ENCODE measurements at places on chromosomes 3 and 15. TPM values are rescaled to one million over a fixed set of nuclear protein-coding genes. Genes with fewer than 3 reads are reported as not detected.

GRCh38 chr15:63539521-63539920, 35.1 kb downstream of the USP3 start:
- no peaks in the 10 kb centered on the region for H3K27me3 ChIP-seq
- H3K4me3 ChIP-seq: no peak overlapping the region
- DNase-seq: no peak
- H3K36me3 ChIP-seq: no peaks in the 10 kb centered on the region

GRCh38 chr15:27601239-27601960, 497.7 kb downstream of the OCA2 start:
- DNase-seq: no peak
- H3K4me1 ChIP-seq: no peaks in the 10 kb centered on the region
- H3K27ac ChIP-seq: no peak overlapping the region

GRCh38 chr3:5202222-5202621, 14.7 kb downstream of the EDEM1 start:
- H3K4me1 ChIP-seq: peaks cover 18% of the 10 kb centered on the region
- peaks cover 38% of the 10 kb centered on the region for H3K36me3 ChIP-seq
- peak overlapping the region; percentile 9 for H3K27ac ChIP-seq
- no peaks in the 10 kb centered on the region for H3K27me3 ChIP-seq

DNA sequence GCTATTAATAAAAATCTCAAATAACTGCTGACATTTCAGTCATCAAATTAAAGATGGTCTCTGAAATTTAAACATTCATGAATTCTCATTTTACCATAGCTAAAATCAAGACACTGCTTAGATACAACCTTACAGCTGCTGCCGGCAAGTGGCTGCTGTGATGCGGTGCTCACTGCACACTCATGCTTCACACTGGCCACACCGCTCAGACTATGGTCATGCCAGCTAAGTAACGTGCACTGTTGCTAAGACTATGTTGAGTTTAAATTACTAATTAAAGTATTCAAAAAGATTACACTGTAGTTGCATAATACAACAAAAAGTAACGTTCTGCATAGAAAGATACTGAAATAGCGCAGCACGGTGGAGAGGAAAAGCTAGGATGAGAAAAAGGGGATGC, 12.1 kb downstream of the ATP13A3 start:
- no peak overlapping the region for H3K4me3 ChIP-seq
- no peaks in the 10 kb centered on the region for H3K27me3 ChIP-seq
- no peaks in the 10 kb centered on the region for H3K4me1 ChIP-seq
- no peak overlapping the region for H3K27ac ChIP-seq

- no peak overlapping the region for H3K4me3 ChIP-seq
- DNase-seq: no peak
- no peaks in the 10 kb centered on the region for H3K36me3 ChIP-seq
- peaks cover 8% of the 10 kb centered on the region for H3K27me3 ChIP-seq
- H3K4me1 ChIP-seq: peaks cover 6% of the 10 kb centered on the region
These were observed 41.2 kb downstream of the RGMA start for GRCh38 chr15:93047621-93048425.

DNA sequence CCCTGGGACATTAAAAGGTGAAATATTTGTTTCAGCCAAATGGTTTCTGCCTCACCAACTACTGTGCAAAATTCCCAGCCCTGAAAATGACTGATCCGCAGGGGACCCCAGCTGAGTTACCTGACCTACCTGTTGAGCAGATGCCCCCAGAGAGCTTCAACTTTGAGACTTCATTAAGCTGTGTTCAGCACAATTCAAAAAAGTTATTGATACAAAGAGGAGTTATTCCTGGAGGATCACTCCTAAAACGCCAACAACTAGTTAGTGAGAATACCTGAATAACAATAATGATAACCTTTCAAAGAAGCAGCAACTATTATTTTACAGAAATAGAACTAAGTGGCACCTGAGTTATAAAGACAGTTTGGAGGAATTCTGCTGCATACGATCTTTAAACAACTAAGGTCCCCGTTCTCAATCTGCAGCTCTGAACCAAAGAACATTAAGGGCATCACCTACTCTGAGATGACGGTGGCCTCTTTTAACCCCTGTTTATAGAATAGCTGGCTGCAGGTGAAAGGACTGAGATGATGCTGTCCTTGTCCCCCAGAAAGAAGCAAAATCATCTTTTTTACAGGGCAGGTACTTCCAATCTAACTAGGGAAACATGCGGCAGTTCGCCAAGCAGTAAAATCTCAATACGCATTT, 659 bp downstream of the GADL1 start:
- peaks cover 7% of the 10 kb centered on the region for H3K4me1 ChIP-seq
- no peaks in the 10 kb centered on the region for H3K36me3 ChIP-seq
- no peak overlapping the region for H3K27ac ChIP-seq
- H3K27me3 ChIP-seq: peaks cover 33% of the 10 kb centered on the region
- H3K4me3 ChIP-seq: no peak overlapping the region
- no peak for DNase-seq

DNA sequence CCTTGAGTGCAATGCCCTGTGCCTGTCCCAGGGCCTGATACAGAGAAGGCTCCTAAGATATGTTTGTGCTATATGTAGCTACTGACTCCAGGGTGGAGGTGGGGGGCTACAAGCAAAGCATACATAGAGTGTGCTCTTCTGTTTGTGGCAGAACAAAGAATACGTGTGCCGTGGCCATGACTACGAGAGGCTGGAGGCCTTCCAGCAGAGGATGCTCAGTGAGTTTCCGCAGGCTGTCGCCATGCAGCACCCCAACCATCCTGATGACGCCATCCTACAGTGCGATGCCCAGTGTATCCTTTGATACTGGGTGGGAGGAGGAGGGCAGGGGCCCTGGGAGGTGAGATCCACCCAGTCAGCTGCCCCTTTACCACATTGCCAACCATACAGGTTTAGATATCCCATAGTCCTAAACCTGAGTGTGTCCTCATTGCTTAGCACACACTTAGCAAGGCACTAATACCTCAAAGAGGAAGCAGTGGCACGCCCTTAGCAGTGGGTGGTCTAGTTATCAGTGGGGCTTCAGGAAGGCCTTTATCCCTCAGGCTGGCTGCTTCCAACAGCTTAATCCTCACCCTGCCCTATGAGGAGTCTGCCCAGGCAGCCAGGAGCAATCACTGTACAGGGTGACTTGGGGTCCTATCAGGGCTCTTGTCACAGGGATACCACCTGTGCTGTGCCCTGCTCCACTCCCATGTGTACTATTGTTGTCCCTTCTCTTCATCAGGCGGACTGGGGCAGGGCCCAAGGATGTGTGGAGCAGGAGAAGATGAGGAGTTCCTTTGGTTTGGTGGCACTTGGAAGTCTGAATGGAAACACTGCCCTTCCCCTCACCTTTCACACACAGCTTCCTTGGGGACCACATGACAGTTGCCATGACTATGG, 30.1 kb upstream of the MANF start:
- no peak overlapping the region for H3K27ac ChIP-seq
- H3K4me3 ChIP-seq: no peak overlapping the region
- DNase-seq: no peak
- no peaks in the 10 kb centered on the region for H3K27me3 ChIP-seq

DNA sequence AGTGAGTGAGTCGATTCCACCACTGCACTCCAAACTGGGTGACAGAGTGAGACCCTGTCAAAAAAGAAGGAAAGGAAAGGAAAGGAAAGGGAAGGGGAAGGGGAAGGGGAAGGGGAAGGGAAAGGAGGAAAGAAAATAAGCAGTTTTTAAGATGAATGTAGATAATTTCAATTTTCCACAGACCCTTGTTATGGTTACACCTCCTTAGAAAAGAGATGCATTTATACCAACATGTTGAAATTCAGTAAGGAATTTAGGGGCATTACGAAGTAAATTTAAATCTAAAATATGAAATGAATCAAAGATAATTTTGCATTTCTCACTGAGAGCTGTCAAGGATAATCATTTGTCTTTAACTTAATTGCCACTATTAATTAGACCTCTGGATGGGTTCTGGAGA, 146.5 kb upstream of the TMC3 start:
- no peak for DNase-seq
- no peaks in the 10 kb centered on the region for H3K27me3 ChIP-seq
- H3K27ac ChIP-seq: no peak overlapping the region

GRCh38 chr3:185328324-185329004, 34.5 kb upstream of the MAP3K13 start:
- no peak overlapping the region for H3K27ac ChIP-seq
- H3K4me3 ChIP-seq: no peak overlapping the region
- H3K27me3 ChIP-seq: no peaks in the 10 kb centered on the region
- H3K36me3 ChIP-seq: no peaks in the 10 kb centered on the region
- no peak for DNase-seq
- peaks cover 20% of the 10 kb centered on the region for H3K4me1 ChIP-seq

DNA sequence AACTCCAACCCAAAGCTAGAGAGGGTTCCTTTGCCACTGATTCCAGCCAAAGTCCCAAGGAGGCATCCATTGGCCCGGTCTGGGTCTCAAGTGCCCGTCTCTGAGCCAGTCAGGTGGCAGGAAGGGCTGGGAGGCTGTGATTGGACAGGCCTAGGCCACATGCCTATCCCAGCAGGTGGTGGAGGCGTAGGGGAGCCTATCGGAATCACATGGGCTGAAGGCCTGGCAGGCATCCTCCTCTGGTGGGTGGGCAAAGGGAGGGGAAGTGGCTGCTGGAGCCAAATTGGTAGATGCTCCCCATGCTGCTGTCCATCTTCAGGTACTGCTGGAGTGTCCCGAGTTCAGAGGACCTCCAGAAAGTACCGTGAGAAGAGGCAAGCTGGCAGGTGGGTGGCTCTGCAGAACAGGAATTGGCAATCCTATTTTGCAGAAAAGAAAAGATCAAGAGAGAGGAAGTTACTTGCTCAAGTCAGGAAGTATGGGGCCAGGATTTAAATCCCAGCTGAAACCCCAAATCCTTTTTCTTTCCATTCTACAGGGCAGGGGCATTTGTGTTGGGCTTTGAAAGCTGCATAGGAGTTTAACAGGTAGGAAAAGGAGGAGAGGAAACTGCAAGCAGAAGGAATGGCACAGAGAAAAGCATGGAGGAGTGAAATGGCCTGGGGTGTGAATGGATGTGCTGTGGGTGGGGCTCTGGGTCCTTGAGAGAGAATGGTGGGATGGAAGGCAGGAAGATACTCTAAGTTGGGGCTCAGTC, 3.7 kb downstream of the CHST13 start:
- DNase-seq: no peak
- H3K36me3 ChIP-seq: no peaks in the 10 kb centered on the region
- no peak overlapping the region for H3K4me3 ChIP-seq
- H3K27me3 ChIP-seq: peaks cover 29% of the 10 kb centered on the region
- no peak overlapping the region for H3K27ac ChIP-seq

GRCh38 chr3:46209053-46209452, 940 bp upstream of the CCR1 start:
- no peak for DNase-seq
- no peaks in the 10 kb centered on the region for H3K36me3 ChIP-seq
- peaks cover 5% of the 10 kb centered on the region for H3K27me3 ChIP-seq
- no peak overlapping the region for H3K27ac ChIP-seq
- H3K4me3 ChIP-seq: no peak overlapping the region

DNA sequence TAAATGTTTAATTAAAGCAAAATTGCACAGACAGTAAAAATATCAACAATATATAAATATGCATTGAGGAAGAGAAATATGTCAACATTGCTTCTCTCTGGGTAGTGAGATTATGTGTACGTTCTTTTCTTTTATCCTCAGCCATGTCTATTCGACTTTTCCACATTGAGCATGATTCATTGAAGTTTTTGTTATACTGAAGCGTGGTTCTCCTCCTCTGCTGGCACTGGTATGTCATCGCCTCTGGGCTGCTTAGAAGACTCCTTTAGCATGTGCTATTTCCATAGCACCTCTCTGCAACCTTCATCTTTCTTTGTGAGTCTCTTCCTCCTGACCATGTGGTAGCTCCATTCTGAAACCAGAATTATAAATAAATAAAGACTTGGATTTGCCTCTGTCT, 65.8 kb upstream of the AKAP13 start:
- H3K27me3 ChIP-seq: no peaks in the 10 kb centered on the region
- H3K4me3 ChIP-seq: no peak overlapping the region
- no peaks in the 10 kb centered on the region for H3K36me3 ChIP-seq
- no peak overlapping the region for H3K27ac ChIP-seq

GRCh38 chr3:106341586-106342162, 472.9 kb upstream of the CBLB start:
- no peaks in the 10 kb centered on the region for H3K4me1 ChIP-seq
- DNase-seq: no peak
- H3K36me3 ChIP-seq: no peaks in the 10 kb centered on the region

DNA sequence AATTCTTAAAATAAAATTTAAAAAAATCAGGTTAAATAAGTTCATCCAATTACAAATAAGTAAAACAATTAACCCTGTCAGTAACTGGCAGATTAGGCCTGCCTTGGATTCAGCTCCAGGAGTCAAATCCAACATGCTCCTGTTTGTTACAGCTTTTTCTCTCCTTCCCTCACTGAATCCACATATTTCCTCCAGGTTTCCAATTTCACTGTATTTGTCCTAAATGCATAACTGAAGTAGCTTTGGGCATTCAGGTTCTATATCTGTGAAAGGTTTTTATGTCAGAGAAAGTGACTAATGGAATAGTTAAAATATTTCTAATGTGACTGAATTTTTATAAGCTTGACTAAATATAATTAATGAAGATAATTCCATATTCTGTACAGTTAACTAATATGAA, 79.7 kb downstream of the IFT80 start:
- no peaks in the 10 kb centered on the region for H3K4me1 ChIP-seq
- no peak overlapping the region for H3K27ac ChIP-seq
- DNase-seq: no peak
- H3K36me3 ChIP-seq: no peaks in the 10 kb centered on the region
- H3K4me3 ChIP-seq: no peak overlapping the region

- no peaks in the 10 kb centered on the region for H3K27me3 ChIP-seq
- H3K36me3 ChIP-seq: no peaks in the 10 kb centered on the region
- DNase-seq: no peak
- peaks cover 16% of the 10 kb centered on the region for H3K4me1 ChIP-seq
- H3K4me3 ChIP-seq: no peak overlapping the region
These were observed 10.4 kb downstream of the PLA2G4E start for GRCh38 chr15:42010434-42010833.

DNA sequence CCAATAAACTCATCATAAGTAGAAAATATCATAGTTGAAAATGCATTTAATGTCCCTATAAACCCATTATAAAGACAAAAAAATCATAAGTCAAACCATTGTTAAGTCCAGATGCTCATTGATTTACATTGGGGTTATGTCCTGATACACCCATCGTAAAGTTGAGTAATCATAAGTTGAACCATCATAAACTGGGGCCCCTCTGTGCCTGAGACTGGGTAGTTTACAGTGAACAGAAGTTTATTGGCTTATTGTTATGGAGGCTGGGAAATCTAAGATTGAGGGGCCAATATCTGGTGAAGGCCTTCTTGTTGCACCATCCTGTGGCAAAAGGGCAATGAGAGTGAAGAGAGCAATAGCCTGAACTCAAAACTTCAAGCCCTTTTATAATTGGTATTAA, 10.6 kb downstream of the MKRN3 start:
- H3K27ac ChIP-seq: no peak overlapping the region
- no peaks in the 10 kb centered on the region for H3K4me1 ChIP-seq
- no peak for DNase-seq
- H3K4me3 ChIP-seq: no peak overlapping the region
- H3K36me3 ChIP-seq: no peaks in the 10 kb centered on the region

The REC114 gene
- polyA plus RNA-seq: not detected

The ATP2B2 gene
- polyA plus RNA-seq: not detected

The SH2D7 gene
- polyA plus RNA-seq: not detected

The MAP6D1 gene
- 1.4 TPM for polyA plus RNA-seq

The KIF7 gene
- 0.75 TPM for polyA plus RNA-seq

The PPM1M gene
- polyA plus RNA-seq: 6.5 TPM

The CASR gene
- polyA plus RNA-seq: not detected

The SKOR1 gene
- polyA plus RNA-seq: 0.03 TPM

The SLC38A3 gene
- not detected for polyA plus RNA-seq

Measured in keratinocyte (primary cell).